ENCODE measurements at places on chromosomes 12 and 14.

DNA sequence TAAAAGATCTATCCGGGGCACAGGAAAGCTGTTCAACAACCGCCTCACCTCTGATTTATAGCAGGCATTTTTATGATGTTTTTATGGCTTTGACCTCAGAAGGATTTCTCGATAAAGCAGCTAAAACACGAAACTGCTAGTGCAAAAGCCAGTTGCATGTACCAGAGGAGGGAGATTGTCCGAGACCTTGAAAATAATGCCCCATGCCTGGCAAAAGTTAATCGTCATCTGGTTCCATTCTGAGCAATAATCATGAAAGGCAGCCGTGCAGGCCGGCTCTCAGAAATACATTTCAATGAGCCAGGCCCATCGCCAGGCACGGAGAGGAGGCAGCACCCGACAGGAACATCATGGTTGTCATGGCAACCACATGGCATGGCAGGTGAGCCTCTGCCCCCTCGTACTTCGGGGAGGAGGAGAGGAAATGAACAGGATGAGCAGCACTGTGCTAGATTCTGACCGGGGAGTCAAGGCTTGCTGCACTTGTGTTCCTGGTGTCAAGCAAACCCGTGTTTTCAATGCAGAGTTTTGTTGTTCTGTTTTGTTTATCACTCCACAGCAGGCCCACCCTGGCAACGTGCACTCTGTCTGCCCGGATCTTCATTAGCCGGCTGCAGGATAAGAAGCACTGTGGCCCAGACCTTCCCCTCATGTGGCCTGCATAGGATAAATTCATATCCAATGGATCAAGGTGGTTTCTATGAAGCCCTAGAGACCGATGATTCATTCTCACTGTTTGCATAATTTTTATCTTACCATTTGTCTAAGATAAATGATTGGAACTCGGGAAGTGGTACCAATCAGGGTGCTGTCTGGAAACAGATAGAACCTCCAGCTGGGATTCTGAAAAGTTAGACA lies 160.2 kb downstream of the RIMBP2 start:
- peak; percentile 87 for DNase-seq

- no peak for DNase-seq
Observed at GRCh38 chr12:107258780-107259179, 165.4 kb upstream of the CRY1 start.

DNA sequence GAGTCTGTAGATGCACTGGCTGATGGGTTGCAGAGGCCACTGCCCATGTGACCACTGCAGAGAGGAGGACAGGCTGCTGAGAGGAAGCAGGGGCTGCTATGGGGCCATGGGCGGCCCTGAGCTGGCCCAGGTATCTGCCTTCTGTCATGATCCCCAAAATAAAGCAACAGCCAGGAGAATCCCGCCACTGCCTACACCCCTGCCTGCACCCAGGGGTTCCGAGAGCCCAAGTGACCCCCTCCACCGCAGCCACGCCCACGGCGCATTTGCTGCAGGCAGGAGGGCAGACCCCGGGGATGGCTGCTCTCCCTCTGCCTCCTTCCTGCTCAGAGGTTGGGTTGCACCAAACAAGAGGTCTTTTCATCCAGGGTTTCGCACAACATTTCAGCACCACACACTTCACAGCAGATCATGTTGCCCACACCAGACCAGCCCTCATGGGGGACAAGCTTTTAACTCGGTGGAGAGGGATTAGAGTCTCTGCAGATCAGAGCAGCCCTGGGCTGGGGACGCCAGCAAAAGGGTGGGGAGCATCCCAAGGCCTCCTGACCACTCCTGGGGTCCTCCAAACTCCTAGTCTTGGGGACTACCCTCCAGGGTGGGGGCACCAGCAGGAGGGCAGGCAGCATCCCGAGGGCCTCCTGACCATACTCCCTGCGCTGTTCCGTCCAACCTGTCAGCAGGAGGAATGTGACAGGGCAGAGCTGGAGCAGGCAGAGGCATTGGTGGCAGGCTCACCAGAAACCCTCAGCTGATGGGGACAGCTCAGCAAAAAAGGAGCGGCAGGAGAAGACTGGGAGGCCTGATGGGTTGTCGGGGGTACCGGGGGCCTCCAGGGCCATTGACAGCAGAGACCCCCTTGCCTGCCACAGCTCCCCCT lies 14.1 kb downstream of the CCDC85C start:
- no peak for DNase-seq

DNA sequence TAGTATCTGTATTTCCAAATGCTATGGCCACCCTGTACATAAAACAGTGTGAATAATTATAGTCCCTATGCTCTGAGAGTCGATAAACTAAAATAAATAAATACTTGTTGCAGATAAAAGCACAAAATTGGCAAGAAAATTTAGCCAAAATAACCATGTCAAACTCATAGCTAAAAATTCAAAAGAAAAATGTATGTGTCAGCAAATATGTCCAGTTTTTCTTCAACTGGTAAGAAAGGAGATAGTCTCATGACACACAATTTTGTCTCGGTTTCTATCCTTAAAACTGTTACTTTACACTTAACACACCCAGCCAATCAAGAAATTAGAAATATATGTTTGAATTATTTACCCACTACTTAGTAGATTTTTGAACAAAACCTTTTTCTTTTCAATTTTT lies 145.6 kb upstream of the FSCB start:
- DNase-seq, result no peak

GRCh38 chr12:122204167-122205052 lies 901 bp downstream of the B3GNT4 start:
- no peak for DNase-seq

DNA sequence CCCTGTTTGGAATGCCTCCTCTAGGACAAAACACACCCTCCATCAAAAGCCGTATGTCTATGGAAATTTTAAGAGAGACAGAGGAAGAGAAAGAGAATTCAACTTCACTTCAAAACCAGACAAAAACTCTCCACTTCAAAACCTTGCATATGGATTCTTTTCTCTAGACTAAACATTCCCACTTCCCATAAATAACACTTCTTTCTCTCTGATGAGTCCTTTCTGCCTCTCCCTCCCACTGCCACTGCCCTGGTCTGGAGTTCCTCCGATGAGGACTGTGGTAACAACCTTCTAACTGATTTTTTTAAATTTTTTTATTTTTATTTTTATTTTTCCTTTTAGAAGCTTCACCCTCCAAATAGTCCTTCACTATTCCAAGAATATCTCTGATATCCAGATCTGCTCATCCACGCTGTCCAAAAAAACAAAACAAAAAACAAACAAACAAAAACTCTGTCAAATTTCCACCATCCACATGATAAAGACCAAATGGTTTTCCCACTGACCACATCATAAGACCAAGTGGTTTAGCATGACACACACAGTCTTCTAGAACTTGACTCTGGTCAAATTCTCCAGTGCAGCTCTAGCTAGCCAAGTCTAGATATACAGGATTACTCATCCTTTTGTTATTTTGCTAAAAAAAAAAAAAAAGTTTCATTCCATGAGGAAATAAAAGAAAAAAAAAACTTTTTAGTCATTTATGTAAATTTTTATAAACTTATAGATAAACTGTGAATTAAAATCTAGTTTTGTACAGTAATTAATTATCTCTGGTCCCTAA lies 256.0 kb downstream of the PPFIA2 start:
- DNase-seq, result no peak

All from NCI-H345 (cell line).